ENCODE measurements at places on chromosomes 6 and 20.

- no peak for DNase-seq
These were observed 152.5 kb downstream of the IBTK start for GRCh38 chr6:82095091-82095490.

- DNase-seq, result no peak
These were observed 296 bp downstream of the DZANK1 start for GRCh38 chr20:18466574-18466893.

- no peak for DNase-seq
These were observed 91.7 kb downstream of the NCR2 start for GRCh38 chr6:41426888-41427641.

DNA sequence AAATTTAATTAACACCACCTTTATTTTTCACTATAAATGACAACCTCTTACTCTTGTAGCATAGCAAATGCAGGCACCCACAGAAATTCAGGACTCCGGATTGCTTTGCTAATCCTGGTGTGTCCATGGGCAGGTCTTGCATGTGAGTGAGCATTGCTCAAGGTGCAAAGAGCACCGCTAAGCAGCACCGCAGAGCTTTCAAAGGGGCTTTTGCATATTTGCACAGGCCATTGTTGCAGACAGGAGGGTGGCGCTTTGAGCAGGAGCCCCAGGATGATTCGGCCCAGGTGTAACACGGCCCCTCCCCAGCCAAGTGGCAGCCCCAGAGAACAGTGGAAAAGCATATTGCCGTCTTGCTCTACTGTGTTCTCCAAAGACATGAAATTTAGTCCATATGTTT lies 293.2 kb downstream of the NRN1 start:
- no peak for DNase-seq

Data from astrocyte of the hippocampus (primary cell).